ENCODE measurements at places on chromosomes 13 and 19. TPM values are rescaled to one million over a fixed set of nuclear protein-coding genes. Genes with fewer than 3 reads are reported as not detected.

The PSG6 gene
- not detected for total RNA-seq

DNA sequence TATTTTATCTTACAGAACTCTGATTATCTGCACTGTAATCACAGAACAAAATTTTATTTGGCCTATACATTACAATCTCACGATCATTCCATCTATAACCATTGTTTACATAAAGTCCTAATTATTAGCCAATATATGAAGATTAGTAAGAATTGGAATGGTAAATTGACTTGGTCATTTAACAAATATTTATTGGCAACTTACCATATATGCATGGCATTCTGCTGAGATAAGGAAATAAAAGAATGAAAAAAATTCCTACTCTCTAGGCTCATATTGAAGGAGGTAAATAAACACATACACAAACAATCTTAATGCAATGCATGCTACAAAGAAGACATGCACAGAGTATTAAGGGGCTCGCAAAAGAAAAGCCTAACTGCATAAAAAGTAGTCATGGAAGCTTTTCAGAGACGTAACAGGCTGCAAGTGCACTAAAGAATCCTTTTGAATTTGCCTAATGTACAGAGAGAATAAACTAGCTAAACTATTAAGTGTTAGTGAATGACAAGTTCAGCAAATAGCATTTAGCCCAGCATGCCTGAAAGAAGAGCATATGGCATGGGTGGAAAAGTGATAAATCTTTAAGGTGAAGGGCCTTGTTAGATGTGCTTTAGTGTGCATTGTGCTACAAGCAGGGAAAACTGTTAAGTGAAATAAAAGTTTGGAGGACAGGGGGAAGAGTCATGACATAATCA, 1131.1 kb downstream of the PCDH9 start:
- no peaks in the 10 kb centered on the region for H3K36me3 ChIP-seq
- no peak overlapping the region for H3K27ac ChIP-seq
- no peak for DNase-seq
- no peaks in the 10 kb centered on the region for H3K4me1 ChIP-seq
- H3K4me3 ChIP-seq = no peak overlapping the region

GRCh38 chr19:50878851-50879250, 5.6 kb downstream of the KLK2 start:
- H3K4me3 ChIP-seq = peak overlapping the region; percentile 58
- H3K27me3 ChIP-seq = no peaks in the 10 kb centered on the region
- peak overlapping the region; percentile 97 for H3K27ac ChIP-seq
- no peaks in the 10 kb centered on the region for H3K36me3 ChIP-seq

GRCh38 chr13:26923824-26924605, 163.4 kb upstream of the GPR12 start:
- no peak overlapping the region for H3K27ac ChIP-seq
- H3K4me1 ChIP-seq = no peaks in the 10 kb centered on the region
- H3K36me3 ChIP-seq = no peaks in the 10 kb centered on the region
- H3K4me3 ChIP-seq = no peak overlapping the region

DNA sequence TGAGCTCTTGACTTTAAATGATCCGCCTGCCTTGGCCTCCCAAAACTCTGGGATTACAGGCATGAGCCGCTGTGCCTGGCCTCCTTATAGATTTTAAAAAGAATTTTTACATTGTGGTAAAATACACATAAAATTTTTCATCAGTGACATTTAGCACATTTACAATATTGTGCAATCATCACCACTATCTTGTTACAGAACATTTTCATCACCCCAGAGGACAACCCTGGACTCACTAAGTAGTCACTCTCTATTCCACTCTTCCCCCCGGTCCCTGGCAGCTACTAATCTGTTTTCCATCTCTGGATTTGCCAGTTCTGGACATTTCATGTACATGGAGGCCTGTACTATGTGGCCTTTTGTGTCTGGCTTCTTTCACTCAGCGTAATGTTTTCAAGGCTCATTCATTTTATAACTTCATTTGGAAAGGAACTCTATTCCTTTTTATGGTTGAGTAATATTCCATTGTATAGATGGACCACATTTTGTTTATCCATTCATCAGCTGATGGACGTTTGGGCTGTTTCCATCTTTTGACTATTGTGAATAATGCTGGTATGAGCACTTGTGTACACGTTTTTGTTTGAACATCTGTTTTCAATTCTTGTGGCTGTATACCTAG, 19.9 kb downstream of the MEGF8 start:
- H3K27ac ChIP-seq = no peak overlapping the region
- no peaks in the 10 kb centered on the region for H3K4me1 ChIP-seq
- H3K36me3 ChIP-seq = no peaks in the 10 kb centered on the region
- H3K4me3 ChIP-seq = no peak overlapping the region
